ENCODE measurements at places on chromosomes 1 and 21.

DNA sequence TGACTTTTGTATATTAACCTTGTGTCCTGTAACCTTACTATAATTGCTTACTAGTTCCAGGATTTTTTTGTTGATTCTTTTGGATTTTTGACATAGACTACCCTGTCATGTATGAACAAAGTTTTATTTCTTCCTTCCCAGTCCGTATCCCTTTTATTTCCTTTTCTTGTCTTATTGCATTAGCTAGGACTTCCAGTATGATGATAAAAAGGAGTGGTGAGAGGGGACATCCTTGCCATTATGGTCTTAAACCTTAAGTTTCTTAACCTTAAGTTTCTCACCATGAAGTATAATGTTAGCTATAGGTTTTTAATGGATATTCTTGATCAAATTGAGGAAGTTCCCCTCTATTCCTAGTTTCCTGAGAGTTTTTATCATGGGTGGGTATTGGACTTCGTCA, 24.5 kb upstream of the TBX19 start:
- no peak for DNase-seq

- no peak for DNase-seq
Observed at GRCh38 chr1:84303314-84303830, 1.9 kb downstream of the SAMD13 start.

GRCh38 chr1:18237371-18237770, 129.8 kb downstream of the IGSF21 start:
- DNase-seq, result no peak

DNA sequence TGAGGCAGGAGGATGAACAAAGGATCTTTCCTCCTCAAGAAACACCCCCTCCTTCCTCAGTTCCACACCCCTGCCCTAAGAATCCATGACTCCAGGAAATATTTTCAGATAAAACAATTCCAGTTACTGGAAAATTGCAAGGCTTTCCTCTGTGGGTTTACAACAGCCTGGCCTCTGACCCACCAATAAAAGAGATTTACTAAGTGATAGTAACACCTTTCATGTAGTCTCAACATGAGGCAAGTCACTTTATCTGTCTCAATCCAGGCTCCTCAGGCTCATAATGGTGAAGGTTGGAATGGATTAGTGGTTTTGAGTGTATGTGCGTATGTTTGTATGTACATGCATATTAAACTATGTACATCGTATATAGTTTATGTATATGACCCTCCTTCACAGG, 71.4 kb upstream of the PPP2R5A start:
- DNase-seq, result no peak

GRCh38 chr1:239682960-239683359, 296.6 kb downstream of the CHRM3 start:
- DNase-seq, result no peak
